ENCODE measurements at places on chromosomes 2 and 18. TPM values are rescaled to one million over a fixed set of nuclear protein-coding genes. Genes with fewer than 3 reads are reported as not detected.

The SLC23A3 gene
- total RNA-seq, result 8.1 TPM

The MTIF2 gene
- total RNA-seq, result 27.1 TPM

The COL4A4 gene
- 7.7 TPM for total RNA-seq

The YWHAQ gene
- total RNA-seq, result 274 TPM

The GPR55 gene
- not detected for total RNA-seq

The CXCR4 gene
- total RNA-seq, result 2.0 TPM

The FOXD4L1 gene
- 0.13 TPM for total RNA-seq

Data from smooth muscle cell of the pulmonary artery (primary cell).